ENCODE measurements at places on chromosomes 12 and 14.

GRCh38 chr14:54785778-54786770, 116.6 kb downstream of the GCH1 start:
- no peak for DNase-seq

- DNase-seq: no peak
Measured at GRCh38 chr12:226401-226800, 12.4 kb upstream of the SLC6A12 start.

- no peak for DNase-seq
Measured at GRCh38 chr14:73753887-73754795, 40.0 kb upstream of the PNMA1 start.

DNA sequence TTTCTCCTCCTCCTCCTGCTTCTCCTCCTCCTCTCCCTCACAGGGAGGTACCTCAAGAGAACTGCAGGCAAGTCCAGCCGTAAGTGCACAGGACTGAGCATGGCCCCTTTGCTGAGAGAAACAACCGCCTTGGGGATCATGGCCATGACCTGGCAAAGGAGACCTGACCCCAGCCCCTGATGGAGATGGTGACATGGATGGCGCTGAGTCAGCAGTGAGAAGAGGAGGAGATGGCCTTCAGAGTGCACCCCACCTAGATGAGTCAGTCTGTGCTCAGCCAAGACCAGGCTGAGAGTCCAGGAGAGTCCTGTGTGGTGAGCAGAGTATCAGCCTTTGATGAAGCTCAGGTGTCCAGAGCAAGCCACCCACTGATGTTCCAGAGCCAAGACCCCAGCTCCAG, 36.4 kb downstream of the MEG3 start:
- no peak for DNase-seq

DNA sequence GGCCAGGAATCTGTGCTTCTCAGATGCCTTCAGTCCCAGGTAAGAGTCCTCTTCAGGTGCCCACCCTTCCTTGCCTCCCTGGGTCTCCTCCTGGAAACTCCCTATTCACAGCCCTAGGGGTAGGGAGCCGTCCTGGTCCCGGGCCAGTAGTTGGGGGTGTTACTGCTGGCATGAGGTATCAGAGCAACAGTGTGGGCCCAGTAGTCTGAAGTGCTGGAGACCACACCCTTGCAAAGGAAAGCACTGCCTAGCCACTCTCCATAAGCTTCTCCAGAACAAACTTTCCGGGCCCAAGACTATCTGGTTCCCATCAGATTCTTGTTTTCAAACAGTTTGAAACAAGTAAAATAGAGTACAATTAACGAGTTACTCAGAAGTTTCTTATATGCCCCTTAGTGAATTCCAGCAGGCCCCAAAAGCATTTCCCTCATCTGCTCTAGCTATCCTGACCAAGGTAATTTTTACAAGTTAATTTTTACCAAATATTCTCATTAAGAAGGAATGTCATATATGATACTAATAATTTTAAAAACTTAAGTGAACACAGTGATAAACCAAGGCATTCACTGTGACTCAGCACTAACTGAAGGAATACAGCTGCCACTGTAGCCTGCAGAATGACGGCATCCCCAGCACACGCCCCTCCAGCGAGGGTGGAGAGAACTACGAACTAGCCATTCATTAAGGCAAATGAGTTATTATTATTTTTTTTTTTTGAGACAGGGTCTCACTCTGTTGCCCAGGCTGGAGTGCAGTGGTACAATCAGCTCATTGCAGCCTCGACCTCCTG, 49.4 kb downstream of the MOK start:
- no peak for DNase-seq
